Inflammatory macrophage (primary cell): ENCODE measurements at places on chromosomes 5 and 9.
A peak's percentile ranks its signal among the peaks of the same experiment; 100 is the strongest.

GRCh38 chr5:113804264-113804663 is 290.8 kb downstream of the YTHDC2 start:
- no peak for DNase-seq

- no peak for DNase-seq
Measured at GRCh38 chr9:113956901-113957300, 80.8 kb downstream of the ZNF618 start.

DNA sequence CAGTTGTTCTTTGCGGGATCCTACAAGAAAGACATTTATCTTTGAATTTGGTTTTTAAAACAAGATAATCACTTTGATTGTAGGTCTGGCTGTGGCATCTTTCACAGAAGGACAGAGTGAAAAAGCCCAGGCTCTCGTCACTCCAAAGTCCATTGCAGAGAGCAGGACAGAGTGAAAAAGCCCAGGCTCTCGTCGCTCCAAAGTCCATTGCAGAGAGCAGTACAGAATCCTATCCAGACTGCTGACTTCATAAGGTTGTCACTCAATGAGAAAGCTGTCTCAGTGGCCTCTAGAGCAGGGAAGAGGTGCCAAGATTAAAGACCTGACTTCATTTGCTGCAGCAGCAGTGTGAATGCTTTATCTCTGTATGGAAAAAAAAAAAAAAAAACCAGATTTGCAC is 16.3 kb upstream of the GPX8 start:
- no peak for DNase-seq

DNA sequence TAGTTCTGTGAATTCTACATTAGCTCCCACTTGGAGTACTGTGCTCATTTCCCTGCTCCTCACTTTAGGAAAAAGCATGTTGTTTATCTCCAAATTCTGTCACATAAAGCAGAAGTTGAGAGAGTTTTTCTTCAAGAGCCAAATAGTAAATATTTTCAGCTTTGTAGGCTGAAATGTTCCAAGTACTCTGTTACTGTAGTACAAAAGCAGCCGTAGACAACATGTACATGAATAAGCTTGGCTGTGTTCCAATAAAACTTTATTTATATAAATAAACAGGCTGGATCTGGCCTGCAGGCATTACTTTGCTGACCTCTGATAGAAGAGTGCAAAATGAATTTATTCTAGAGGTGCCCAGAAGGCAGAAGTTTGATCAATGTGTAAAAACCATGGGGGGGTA is 73.0 kb upstream of the AGXT2 start:
- no peak for DNase-seq

DNA sequence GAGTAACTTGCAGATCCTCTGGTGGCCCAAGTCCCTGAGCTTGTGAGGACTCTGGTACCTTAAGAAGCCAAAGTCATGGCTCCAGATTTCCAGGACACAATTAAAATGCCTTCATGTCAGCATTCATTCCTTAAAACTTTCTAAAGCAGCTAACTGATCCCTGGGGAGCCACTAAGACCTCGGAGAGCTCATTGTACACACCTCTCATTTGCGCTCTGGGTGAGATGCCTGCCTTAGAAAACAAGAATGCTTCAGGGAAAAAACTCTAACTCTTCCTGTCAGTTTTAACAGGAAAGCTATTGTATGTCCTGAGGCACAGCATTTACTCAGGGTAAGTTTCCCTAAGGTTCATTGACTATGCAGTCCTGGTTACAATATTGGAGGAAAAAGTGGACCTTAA is 285.0 kb downstream of the EFNA5 start:
- no peak for DNase-seq

DNA sequence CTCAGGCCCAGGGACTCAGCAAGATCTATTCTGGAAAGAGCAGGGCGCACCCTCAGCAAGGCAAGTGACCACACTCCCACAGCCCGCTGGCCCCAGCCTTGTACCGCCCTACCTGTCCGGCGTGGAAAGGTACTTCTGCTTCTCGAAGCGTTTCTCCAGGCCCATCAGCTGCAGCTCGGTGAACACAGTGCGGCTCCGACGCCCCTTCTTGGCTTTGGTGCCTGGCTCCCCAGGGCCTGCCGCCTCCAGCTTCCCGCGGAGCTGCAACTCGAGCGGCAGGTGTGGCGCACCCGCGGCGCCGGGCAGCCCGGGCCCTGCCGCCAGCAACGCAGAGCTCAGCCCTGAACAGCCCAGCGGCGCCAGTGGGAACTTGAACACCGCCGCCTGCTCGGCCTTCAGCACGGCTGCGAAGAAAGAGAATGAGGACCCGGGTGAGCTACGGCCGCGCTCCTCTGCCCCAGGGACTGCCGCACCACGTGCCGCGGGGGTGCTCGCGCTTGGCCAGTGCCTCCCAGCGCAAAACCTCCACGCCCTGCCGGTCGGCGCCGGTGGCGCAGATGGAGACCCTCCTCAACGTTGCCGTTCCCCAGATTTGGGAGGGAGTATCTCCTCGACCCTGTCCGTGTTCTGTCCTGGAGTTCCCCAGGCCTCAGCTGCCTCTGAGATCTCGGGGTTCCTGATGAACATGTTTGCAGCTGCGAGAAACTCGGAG is 2.2 kb downstream of the BARX1 start:
- DNase-seq, result no peak

DNA sequence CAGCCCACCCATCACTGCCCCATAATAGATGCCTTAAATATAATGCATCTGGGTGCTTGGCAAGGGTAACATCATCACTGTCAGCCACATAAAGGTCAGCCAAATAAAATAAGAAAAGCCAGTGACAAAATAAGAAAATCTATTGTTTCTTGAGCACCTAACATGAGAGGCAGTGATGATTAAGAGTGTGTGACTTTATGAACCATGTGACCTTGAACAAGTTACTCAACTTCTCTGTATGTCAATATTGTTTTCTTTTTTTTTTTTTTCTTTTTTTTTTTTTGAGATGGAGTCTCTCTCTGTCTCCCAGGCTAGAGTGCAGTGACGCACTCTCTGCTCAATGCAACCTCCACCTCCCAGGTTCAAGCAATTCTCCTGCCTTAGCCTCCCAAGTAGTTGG is 98.7 kb downstream of the CDK5RAP2 start:
- peak; percentile 19 for DNase-seq

DNA sequence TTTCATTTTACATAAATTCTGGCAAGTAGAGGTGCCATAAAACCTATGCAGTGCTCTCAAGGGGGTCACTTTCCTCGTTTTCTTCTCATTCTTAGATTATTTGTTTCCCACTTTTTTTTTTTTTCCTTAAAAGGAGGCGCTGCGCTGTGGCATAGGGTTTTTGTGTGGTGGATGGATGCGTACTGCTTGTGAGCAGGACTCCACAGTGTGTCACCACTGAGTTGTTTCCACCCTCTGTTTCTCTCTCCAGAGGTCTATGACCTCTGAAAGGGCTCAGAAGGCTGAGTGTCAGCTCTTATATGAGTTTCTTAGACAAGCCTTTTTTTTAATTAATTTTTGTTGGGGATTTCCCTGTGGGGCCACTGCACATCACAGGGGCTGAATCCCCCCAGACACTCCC is 13.6 kb upstream of the CLTB start:
- DNase-seq, result no peak

- no peak for DNase-seq
Measured at GRCh38 chr5:18944771-18945170, 1043.2 kb downstream of the CDH18 start.

DNA sequence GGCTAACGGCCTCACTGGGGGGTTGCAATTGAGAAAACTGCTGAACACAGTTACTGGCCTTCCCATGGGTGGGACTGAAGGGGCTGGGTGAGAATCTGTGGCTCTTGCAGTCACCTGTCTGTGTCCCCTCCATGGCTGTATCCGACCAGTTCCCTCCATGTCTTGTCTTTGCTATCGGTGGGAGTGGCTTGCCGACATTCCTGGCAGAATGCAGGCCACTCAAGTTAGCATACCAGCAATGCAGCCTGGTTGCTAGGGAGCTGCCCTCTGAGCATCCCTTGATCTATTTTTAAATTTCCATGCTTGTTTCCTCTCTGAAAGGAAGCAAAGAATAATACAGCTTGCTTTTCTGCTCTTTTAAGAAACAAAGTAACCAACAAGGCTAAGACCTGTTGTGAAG is 1509.7 kb upstream of the WWC1 start:
- no peak for DNase-seq

DNA sequence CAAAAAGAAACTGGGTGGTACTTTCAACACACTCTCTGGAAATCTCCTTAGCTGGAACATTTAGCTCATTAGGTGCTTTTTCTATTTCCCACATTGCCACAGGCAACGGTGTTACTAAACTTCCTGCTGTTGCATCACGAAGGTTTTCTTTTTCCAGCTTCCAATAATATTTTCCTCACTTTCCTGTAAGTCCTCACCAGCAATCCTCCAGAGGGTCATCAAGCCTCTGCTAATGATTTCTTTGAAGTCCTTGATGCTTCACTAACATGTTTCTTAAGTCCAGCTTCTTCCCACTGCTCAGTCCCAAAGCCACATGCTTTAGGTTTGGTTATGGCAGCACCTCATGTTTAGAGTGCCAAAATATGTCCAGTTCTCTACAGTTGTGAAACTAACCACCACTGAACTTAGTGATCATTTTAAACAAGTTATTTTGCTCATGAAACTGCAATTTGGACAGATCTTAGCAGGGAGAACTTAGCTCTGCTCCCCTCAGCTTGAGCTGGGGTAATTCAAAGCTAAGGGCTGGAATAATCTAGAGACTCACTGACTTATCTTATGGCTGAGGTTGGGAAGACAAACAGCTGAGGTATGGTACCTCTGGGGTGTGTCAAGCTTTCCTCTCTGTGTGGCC is 39.9 kb upstream of the RETREG1 start:
- DNase-seq, result no peak

DNA sequence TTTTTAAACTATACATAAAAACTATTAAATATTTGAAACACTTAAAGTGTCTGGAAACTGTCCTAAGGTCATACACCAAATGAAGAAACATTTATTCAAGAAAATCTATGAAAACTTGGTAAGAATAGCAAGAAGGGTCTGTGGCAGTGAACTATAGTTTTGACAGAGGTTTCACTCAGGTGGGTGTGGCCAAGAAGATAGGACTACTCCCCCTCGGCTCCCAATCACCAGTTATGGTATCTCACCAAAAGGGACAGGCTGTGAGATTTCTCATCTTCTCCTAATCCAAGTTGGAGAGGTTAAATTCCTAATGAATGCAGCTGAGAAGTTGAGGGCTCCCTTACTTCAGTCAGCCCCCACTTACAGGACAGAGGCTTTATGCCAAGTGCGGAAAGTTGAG is 2.9 kb downstream of the ARSK start:
- DNase-seq, result no peak

GRCh38 chr9:94538908-94539307 is 16.0 kb upstream of the PCAT7 start:
- no peak for DNase-seq

DNA sequence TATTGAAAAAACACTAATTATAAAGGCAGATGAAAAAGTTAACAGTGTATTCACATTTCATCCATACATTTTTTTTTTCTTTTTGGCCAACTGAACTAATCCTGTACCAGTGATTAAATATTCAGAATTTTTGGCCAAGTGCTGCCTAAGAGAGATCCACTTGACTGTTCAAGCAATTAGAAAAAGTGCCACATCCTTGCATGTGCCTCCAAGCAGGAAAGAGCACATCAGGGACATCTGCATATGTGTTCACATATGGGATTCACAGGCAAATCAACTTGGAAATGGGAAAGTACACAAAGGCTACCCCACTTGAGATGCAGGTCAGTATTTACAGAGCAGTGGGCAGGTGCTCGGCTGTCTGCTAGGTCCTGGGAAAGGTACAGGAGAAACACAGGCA is 163.3 kb upstream of the LHFPL2 start:
- DNase-seq, result no peak

DNA sequence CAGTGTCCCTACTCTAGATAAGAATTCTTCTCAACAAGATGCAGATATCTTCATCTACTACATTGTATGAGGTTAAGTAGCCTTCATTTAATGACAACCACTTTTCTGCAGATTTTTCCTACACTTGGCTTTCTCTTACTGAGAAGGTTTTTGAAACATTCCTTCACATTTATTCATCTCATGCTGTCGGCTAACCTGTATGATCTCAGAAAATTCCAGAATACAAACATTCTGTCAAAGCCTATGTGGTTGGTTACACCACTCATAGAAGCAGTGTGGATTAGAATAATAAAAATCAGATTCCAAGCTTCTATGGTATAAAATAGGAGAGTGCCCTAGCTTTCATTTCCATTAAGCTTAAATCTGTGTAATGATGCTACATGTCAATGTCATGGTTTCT is 39.4 kb upstream of the ERCC6L2 start:
- no peak for DNase-seq

DNA sequence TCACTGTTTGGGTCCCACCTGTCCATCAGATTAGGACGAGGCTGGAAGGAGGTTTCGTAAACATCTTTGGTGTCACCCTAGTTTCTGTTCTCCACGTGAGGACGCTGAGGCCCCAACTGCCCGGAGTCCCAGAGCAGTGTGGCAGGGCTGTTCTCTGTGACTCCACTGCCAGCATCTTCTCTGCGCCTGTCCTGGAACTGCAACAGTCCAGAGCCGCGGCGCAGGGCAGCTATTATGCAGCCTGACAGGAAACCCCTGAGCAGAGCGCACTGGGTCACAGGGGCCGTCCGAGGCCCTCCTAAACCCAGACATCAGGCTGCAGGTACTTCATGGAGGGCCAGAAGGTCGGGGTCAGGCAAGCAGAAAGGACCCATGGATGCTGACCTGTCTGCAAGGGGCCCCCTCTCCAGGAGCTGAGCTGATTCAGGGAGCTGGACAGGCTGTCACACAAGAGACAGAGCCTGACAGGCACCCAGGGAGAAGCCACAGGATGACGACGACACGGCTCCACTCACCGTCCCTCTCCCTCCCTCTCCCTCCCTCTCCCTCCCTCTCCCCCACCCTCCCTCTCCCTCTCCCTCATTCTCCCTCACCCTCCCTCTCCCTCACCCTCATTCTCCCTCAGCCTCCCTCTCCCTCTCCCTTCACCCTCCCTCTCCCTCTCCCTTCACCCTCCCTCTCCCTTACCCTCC is 31.7 kb downstream of the DBH start:
- no peak for DNase-seq

GRCh38 chr5:63085561-63085960 is 506.9 kb downstream of the LRRC70 start:
- no peak for DNase-seq

DNA sequence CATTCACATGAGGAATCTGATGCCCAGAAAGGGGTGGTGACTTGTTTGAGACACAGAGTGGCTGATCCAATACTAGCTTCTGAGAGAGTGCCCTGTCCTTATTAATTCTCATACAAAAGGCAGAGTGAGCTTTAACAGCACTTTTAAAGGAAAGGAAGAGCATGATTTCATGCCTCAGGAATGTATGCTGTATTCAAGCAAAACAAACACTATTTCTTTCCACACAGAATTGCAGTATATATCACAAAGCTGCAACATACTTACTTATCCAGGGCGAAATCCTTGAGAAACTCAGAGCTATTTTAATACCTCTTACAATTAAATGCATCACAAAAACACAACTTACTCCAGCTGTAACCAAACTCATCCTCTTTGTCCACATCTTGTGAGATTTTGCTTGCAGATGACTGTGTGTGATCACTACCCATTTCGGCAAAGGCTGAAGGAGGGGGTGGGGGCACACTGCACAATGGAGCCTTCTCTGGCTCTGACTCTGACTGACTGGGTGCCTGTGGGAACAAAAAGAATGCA is 139.8 kb downstream of the MPDZ start:
- no peak for DNase-seq

- peak; percentile 48 for DNase-seq
Measured at GRCh38 chr5:170562875-170563228, 59.0 kb downstream of the KCNIP1 start.

GRCh38 chr9:19784136-19784535 is 4.7 kb downstream of the SLC24A2 start:
- no peak for DNase-seq
